ENCODE measurements at places on chromosomes 11 and 22.

DNA sequence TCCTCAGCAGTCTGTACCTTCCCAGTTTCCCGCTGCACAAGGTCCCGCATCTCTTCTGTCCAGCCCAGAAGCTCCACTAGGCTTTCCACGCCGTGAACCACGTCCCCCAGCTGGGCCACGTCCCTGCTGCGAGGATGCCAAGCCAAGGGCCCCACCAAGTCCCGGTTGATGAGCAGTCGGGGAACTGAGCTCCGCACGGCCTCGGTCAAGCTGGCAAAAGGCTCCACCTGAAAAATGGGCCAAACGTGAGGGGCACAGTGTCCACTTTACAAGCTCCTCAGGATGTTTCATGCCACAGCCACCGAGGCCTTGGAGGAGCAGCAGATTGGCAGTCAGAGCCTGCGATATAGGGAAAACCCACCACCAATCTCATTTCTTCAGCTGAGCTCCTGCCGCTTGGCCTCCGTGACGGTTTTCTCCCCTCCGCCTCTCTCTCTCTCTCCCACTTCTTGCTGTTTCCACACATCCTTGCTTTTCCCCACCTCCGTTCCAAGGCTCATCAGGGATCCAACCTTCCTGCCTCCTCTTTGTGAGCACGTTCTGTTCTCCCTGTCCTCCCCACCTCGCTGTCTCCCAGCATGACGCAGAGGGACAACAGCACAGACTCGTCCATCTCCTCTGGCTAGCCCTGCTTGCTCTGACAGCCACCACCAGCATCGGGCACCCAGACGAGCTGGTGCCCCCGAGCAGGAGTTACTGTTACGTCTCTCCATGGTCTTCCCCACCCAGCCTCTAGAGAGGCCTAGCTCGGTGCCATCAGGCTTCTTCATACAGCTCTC, 11.5 kb downstream of the RIC8A start:
- no peak for DNase-seq

GRCh38 chr22:46764779-46765485, 2.5 kb downstream of the TBC1D22A start:
- DNase-seq: no peak

DNA sequence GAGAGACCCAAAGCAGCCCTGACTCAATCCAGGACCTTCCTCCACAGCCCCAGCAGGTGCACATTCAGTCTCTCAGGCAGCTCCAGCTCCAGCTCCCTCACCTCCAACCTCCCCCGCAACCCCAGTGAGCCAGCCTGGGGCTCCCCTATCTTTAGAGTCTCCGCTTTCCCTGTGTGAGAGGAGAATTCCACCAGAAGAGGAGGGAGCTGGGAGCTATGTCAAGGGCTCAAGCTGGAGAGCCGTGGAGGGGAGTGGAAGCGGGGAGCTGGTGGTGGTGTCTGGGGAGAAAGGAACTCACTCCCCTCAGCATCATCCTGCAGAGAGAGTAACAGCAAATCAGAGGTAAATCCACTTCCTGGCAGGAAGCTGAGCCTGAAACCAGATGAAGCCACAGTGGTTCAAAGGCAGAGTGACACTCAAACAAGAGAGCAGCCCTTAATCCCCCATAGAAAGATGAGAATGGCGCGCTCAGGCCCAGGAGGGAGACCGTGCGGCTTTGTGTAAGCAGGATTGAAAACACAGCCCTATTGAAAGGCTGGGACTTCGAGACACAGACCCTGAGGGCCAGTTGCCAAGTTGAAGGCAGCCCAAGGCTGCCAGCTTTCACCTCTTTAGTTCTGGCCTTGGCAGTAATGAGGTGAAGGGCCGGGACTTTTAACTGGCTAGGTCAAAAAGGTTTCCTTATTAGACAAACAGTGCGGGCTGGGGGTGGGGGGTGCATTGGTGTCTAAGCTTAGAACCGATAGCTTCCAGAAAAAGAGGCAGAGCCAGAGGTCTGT, 21.4 kb upstream of the CDON start:
- peak; percentile 5 for DNase-seq

DNA sequence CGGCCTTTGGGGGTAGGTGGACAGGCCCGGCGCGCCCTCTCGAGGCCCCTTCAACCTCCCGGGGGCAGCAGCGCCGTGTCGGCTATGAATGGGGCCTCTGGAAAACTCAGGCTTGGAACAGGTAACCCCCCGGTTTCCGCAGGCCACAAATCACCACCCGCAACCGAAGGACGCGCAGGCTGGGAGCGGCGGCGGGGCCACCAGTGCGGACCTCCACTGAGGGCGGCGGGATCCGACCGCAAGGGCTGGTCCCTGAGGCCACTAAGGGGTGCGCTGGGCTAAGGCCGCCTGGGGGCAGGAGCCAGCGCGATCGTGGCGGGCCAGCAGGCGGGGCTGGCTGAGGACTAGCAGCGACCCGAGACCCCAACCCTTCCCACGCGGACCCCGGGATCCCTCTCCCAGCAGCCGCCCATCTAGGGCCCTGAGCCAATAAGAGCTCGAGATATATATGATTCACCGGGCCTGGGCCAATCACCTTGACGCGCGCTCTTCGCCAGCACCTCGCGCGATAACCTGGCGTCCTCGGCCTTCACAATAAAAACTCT, 609 bp upstream of the ATF4 start:
- DNase-seq: peak; percentile 90

DNA sequence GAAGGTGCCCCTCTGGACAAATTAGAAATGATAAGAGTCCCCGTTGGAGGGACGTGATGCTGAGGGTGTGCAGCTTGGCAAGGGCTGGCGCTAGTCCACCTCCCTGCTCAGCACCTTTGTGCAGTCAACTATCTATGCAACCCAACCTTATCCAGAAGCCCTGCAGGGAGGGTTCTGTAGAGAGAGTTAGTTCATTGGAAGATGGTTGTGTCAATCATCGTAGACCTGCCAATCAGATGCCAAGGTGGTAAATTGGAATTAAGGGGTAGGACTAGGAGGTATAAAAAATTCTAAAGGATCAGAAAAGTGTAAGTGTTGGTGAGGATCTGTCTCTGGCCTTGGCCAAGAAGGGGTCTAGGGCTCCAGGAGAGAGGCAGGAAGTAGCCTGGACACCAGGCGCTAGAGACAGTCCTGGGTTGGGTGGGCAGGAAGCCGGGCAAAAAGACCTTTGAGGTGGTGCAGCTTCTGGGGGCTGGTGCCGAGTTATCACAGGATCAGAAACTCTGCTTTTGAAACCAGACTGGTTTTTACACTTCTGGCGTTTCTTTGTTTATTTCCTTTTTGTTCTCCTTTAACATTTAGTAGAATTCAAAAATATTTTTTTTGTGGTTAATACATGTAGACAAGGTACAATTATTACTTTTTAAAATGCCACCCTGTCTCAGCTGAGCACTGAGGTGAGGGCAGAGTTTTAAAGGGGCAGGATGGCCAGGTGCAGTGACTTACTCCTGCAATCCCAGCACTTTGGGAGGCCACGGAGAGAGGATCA, 1.6 kb downstream of the C1QTNF6 start:
- peak; percentile 35 for DNase-seq

- DNase-seq: no peak
Observed at GRCh38 chr11:112844517-112844916, 116.7 kb upstream of the NCAM1 start.

- peak; percentile 75 for DNase-seq
Observed at GRCh38 chr11:126857860-126858808, 142.4 kb downstream of the KIRREL3 start.

DNA sequence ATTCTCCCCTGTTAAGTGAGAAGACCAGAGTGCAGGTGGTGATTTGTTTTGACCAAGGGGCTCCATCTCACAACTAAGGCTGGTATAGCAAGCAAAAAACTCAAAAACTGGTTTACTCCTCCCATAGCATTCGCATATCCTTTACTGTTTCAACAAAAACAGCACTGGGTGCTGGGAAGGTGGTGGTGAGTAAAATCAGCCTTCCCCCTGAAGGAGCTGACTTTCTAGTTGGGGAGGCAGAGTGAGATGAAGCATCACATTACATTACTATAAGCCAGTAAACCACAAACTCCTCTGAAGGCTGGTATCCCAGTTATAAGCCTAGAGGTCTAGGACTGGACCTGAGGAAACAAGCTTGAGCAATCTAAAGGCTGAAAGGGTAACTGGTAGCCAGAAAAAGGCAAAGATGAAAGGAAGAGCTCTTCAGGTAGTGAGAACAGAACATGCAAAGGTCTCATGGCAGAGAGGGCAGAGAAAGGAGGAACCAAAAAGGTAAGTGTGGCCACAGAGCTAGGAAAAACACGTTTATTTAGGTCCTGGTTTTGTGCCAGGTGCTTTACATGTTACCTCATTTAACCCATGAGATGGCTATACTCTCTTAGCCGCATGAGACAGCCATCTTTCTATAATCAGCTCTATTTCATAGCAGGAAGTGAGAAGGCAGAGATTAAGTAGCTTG, 22.3 kb downstream of the TMEM123 start:
- peak; percentile 51 for DNase-seq

GRCh38 chr11:35077709-35078469, 61.1 kb upstream of the CD44 start:
- DNase-seq: peak; percentile 49

GRCh38 chr11:120073196-120073595, 64.7 kb downstream of the TRIM29 start:
- no peak for DNase-seq

GRCh38 chr11:12750181-12750580, 76.0 kb downstream of the TEAD1 start:
- no peak for DNase-seq

- peak; percentile 61 for DNase-seq
Observed at GRCh38 chr22:21044931-21045584, 688 bp upstream of the LRRC74B start.

DNA sequence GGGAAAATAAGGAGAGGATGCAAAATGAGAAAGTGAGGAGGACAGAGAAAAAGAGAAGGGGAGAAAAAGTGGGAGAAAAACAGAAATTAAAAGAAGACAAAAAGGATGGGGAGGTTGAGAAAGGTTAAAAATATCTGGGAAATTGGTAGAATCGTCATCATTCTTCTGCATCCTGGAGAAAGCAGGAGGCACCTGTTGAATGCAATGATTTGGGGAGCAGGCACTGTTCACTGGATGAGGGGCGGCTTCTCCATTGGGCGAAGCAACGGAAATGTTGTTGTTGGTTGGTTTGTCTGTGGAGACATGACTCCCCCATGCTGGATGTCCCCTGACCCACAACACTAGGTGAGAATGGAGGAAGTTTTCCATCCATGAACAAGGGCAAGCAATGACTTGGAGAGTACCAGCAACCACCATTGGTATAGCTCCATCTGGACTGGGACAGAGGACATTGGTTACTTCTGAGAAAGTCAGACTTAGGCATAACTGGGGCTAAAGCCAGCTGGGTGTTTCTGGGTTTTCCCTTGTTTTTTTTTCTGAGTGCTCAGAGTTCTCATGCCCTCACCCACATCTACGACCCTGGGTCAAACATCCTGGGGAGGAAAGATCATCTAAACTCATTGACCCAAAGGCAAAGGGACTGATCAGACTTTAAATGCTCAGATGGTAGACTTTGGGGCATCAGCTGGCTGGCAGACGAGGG, 11.9 kb upstream of the CD44 start:
- DNase-seq: no peak

DNA sequence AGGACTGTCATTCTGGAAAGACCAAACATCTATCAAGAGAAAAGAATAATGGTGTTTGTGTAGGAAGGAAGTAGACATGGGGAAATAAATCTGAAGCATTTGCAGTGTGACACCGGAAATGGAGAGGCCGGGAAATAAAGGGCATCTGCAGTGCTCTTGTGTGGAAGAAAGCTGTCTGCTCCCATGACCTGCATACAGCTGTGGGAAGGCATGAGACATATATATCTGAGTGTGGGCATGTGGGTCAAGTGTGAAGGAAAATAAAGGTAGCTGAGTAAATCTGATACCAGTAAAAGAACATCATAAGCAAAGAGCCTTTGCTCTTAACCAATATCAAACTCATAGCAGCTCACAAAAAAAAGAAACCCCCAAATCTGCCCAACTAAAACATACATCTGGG, 72.1 kb upstream of the OR5AK2 start:
- DNase-seq: no peak

DNA sequence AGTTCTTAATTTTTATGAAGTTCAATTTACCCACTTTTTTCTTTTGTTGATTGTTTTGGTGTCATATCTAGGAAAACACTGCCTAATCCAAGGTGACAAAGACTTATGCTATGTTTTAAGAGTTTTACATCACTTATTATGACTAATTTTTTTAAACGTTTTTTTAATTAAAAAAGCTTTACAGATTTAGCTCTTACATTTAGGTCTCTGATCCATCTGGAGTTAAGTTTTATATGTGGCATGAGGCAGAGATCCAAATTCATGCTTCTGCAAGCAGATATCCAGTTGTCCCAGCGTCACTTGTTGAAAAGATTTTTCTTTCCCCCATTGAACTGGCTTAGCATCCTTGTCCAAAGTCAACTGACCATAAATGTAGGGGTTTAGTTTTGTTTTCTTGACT, 72.6 kb downstream of the PACSIN2 start:
- DNase-seq: no peak

- DNase-seq: no peak
Observed at GRCh38 chr11:62918531-62918930, 2.6 kb downstream of the CHRM1 start.

- DNase-seq: no peak
Observed at GRCh38 chr22:42515896-42516295, 3.7 kb downstream of the RRP7A start.

DNA sequence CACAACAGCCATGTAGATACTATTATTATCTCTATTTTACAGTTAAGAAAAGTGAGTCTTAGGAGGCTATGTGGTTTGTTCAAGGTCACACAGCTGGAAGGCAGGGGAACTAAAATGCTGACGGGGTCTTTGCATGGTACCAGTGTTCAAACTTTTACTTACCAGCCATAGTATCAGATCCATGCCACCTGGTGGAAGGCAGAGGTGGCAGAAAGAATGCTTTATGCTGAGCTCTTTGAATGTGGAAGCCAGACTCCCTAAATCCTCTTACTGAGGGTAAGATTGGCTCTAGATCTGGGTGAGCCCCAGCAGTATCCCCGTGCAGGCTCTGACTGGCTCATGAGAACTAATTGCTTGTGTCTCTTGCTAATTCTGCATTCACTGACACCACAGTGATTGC, 54.3 kb upstream of the NAV2 start:
- DNase-seq: no peak

DNA sequence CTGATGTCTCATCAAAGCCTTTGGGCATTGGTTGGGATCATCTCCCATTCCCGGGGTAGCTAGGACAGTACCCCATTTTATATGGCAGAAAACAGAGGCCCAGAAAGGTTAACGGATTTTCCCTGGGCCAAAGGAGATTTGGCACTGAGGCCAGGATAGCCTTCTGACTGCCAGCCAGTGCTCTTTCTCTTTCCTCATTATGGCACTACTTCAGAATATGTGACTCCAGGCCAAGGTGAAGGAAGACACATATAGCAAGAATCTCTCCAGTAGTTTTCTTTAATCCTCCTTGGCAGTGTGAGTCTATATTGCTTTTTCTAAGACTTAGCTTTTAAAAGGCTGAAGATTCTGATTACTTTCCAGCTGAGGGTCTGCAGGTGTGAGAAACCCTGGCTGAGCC, 94.8 kb upstream of the AMOTL1 start:
- DNase-seq: no peak

DNA sequence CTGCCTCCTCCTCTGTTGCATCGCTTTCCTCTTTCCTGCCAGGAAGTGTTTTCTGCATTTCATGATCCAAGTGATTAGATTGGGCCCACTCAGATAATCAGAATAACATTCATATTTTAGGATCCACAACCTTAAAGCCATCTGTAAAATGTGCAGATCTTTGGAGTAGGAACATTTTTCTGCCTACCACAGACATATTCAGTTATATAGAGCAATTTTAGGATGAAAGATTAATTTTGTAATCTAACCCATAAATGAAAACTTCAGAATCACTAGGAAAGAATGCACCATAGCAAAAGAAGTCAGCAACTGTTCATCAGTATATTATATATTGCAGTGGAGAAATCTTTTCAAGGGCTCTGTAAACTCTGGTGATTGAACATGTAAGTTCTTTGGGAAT, 659.9 kb upstream of the LUZP2 start:
- no peak for DNase-seq

- no peak for DNase-seq
Observed at GRCh38 chr11:98771791-98772190, 249.0 kb upstream of the CNTN5 start.

Data from NCI-H226 (cell line).